Immature natural killer cell (primary cell): ENCODE measurements at places on chromosomes 6 and 20. TPM values are rescaled to one million over a fixed set of nuclear protein-coding genes. Genes with fewer than 3 reads are reported as not detected.

Gene BPI
- not detected for polyA plus RNA-seq

Gene EYS
- not detected for polyA plus RNA-seq

Gene NUP43
- polyA plus RNA-seq, result 6.8 TPM

Gene TAF4
- polyA plus RNA-seq, result 0.04 TPM

Gene PTP4A1
- 60.6 TPM for polyA plus RNA-seq

Gene PRDM13
- polyA plus RNA-seq, result not detected

Gene SCGN
- polyA plus RNA-seq, result not detected

Gene ERVFRD-1
- polyA plus RNA-seq, result not detected

Gene LGSN
- polyA plus RNA-seq, result not detected

Gene FGD2
- polyA plus RNA-seq, result 1.9 TPM

Gene SLC17A3
- polyA plus RNA-seq, result not detected

Gene GRM1
- polyA plus RNA-seq, result not detected

Gene AFG1L
- 4.1 TPM for polyA plus RNA-seq
